ENCODE measurements at places on chromosomes 1 and 21. TPM values are rescaled to one million over a fixed set of nuclear protein-coding genes. Genes with fewer than 3 reads are reported as not detected.

The USH2A gene
- polyA plus RNA-seq = under 0.01 TPM

The C1orf115 gene
- polyA plus RNA-seq = 3.8 TPM

The RNU1-1 gene
- not detected for polyA plus RNA-seq

The TOR1AIP2 gene
- 33.4 TPM for polyA plus RNA-seq

The TEDDM1 gene
- not detected for polyA plus RNA-seq

Measured in BJ (cell line).